ENCODE measurements at places on chromosomes 12 and 14.

DNA sequence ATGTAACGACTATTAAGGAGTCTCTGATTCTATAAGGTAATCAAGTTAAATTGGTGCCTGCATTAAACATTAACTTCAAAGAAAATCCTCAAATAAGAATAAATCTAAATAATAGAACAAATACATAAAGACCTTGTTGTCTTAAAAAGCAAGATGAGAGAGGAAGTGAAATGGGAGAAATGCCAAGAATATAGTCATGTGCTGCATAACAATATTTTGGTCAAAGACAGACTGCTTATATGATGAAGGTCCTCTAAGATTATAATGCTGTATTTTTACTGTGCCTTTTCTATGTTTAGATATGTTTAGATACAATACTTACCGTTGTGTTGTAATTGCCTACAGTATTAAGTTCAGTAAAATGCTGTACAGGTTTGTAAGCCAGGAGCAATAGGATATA, 213.6 kb downstream of the C12orf42 start:
- no peaks in the 10 kb centered on the region for H3K27me3 ChIP-seq
- no peak for ATAC-seq
- no peak overlapping the region for H3K4me3 ChIP-seq
- H3K27ac ChIP-seq = no peak overlapping the region

DNA sequence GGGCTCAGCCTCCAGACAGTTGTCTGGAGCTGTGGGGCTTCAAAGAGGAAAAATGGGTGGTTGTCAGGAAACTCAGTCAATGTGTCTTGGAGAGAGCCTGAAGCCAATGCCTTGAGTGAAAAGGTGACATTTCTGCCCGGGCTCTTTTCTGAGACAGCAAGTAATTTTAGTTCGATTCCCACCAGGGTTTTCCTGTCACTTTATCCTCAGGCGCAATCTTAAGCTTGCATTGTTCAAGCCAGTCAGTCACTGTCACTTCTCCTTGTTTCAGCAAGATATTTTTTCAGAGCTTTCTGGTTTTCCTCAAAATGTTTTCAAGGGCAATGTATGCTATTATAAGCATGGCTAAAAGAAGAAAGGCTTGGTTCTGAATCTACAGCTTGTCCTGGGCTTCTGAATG, 404.7 kb upstream of the SEL1L start:
- no peaks in the 10 kb centered on the region for H3K27me3 ChIP-seq
- H3K4me3 ChIP-seq = no peak overlapping the region
- no peaks in the 10 kb centered on the region for H3K36me3 ChIP-seq

- H3K27me3 ChIP-seq = peaks cover 7% of the 10 kb centered on the region
- no peak for ATAC-seq
These were observed 25.9 kb downstream of the NFKBIA start for GRCh38 chr14:35378425-35379233.

- no peak overlapping the region for H3K27ac ChIP-seq
- no peaks in the 10 kb centered on the region for H3K27me3 ChIP-seq
- no peaks in the 10 kb centered on the region for H3K4me1 ChIP-seq
- H3K36me3 ChIP-seq = no peaks in the 10 kb centered on the region
These were observed 23.1 kb upstream of the PMCH start for GRCh38 chr12:102220736-102221135.

DNA sequence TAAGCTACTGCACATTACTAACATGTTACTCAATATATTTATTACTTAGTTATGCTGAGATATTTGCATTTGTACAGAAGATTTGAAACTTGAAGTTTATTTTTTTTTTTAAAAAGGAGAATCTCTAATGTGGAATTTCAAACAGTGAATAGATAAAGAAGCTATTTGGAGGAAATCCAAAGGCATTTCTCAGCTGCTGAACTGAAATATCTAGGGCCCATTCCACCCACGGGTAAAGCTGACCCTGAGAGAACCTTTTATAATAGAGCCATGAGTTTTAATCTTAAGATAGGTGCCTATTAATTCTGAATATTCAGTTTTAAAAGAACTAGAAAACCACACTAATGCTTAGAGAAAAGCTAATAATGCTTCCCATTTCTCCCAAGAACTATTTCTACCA, 225.4 kb upstream of the CAND1 start:
- no peaks in the 10 kb centered on the region for H3K4me1 ChIP-seq
- no peak overlapping the region for H3K27ac ChIP-seq
- H3K4me3 ChIP-seq = no peak overlapping the region
- H3K36me3 ChIP-seq = no peaks in the 10 kb centered on the region

GRCh38 chr12:98410356-98410755, 105.0 kb upstream of the TMPO start:
- H3K4me1 ChIP-seq = no peaks in the 10 kb centered on the region
- H3K27ac ChIP-seq = no peak overlapping the region
- no peak for ATAC-seq
- H3K36me3 ChIP-seq = no peaks in the 10 kb centered on the region
- peaks cover 10% of the 10 kb centered on the region for H3K27me3 ChIP-seq

GRCh38 chr12:45220363-45220931, 4.6 kb downstream of the ANO6 start:
- no peak overlapping the region for H3K27ac ChIP-seq
- H3K4me3 ChIP-seq = no peak overlapping the region
- H3K36me3 ChIP-seq = no peaks in the 10 kb centered on the region
- no peak for ATAC-seq
- peaks cover 25% of the 10 kb centered on the region for H3K4me1 ChIP-seq
- H3K27me3 ChIP-seq = no peaks in the 10 kb centered on the region

DNA sequence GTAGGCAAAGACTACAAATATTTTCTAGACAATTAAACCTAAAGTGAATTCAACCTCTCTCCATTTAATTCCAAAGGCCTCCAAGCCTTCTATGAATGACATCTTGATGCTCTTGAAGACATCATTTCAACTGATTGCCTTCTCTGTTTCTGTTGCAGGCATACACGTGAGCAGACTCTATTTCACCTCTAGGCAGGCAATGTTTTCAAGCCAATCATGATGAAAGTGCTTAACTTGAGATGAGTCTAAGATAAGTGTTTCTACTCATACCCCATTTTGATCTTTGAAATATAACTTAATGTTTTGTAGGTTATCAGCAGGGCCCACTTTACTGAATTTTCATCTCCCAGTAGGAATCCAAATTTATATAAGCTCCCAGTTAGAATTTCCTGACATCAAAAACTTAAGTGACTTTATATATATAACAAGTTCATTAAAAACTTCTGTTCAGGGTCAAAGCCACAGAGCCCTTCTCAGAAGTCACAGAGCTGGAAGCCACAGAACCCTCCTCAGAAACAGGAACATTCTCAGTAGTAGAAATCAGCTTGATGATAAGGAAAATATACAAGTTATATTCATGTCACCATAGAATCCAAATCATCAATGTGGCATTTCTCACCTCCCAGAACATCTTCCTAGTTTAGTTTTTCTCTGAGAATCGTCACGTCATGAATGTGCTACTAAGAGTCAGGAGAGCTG, 108.5 kb downstream of the PHLDA1 start:
- H3K4me1 ChIP-seq = no peaks in the 10 kb centered on the region
- no peaks in the 10 kb centered on the region for H3K36me3 ChIP-seq
- H3K4me3 ChIP-seq = no peak overlapping the region
- no peak for ATAC-seq

DNA sequence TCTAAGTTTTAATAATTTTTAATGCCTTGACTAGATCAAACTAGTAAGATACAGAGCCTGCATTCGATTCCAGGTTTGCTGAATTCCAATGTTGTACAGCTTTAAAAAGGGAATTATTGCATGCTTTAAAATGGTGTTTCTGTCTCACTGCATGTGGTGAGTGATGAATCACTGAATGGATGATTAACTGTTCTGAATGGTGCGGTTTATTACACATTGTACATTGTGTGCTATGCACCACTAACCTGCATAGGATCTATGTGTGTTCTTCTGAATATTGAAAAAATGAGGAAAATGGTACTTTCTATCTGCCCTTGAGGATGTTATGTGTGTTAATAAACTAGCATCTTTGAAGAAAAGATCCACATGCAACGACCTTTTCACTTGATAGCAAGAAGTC, 231.7 kb downstream of the NRXN3 start:
- no peaks in the 10 kb centered on the region for H3K4me1 ChIP-seq
- H3K4me3 ChIP-seq = no peak overlapping the region
- no peak overlapping the region for H3K27ac ChIP-seq
- no peaks in the 10 kb centered on the region for H3K36me3 ChIP-seq
- no peak for ATAC-seq

- no peak overlapping the region for H3K27ac ChIP-seq
- H3K27me3 ChIP-seq = peaks cover 20% of the 10 kb centered on the region
- no peaks in the 10 kb centered on the region for H3K4me1 ChIP-seq
- no peaks in the 10 kb centered on the region for H3K36me3 ChIP-seq
- H3K4me3 ChIP-seq = no peak overlapping the region
- ATAC-seq = no peak
These were observed 36.1 kb upstream of the SLC16A7 start for GRCh38 chr12:59559696-59560095.

GRCh38 chr14:93928184-93929047, 1.3 kb downstream of the FAM181A start:
- H3K36me3 ChIP-seq = no peaks in the 10 kb centered on the region
- no peaks in the 10 kb centered on the region for H3K4me1 ChIP-seq
- ATAC-seq = no peak
- no peak overlapping the region for H3K27ac ChIP-seq

GRCh38 chr14:31864937-31865855, 211.9 kb upstream of the ARHGAP5 start:
- H3K4me3 ChIP-seq = no peak overlapping the region
- no peaks in the 10 kb centered on the region for H3K27me3 ChIP-seq
- ATAC-seq = no peak
- peaks cover 37% of the 10 kb centered on the region for H3K36me3 ChIP-seq

DNA sequence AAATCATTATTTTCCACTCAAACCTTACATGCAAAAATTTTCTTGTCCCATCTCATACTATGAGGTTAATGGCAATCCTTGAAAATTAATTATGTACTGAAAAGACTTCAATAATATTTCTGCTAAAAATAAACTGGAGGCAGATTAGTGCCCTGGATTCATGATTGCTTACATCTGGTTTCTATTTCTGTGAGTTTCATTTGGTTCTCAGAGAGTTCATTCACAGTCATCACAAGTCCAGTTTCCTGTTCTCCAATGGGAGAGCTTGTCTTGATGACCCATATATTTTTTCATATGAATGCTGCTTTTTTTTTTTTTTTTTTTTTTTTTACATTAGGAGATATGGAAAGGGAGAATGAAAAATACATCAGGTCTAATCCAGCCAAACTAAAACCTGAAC, 6.6 kb upstream of the PTHLH start:
- peaks cover 77% of the 10 kb centered on the region for H3K27me3 ChIP-seq
- H3K27ac ChIP-seq = no peak overlapping the region
- no peaks in the 10 kb centered on the region for H3K36me3 ChIP-seq
- H3K4me1 ChIP-seq = no peaks in the 10 kb centered on the region

DNA sequence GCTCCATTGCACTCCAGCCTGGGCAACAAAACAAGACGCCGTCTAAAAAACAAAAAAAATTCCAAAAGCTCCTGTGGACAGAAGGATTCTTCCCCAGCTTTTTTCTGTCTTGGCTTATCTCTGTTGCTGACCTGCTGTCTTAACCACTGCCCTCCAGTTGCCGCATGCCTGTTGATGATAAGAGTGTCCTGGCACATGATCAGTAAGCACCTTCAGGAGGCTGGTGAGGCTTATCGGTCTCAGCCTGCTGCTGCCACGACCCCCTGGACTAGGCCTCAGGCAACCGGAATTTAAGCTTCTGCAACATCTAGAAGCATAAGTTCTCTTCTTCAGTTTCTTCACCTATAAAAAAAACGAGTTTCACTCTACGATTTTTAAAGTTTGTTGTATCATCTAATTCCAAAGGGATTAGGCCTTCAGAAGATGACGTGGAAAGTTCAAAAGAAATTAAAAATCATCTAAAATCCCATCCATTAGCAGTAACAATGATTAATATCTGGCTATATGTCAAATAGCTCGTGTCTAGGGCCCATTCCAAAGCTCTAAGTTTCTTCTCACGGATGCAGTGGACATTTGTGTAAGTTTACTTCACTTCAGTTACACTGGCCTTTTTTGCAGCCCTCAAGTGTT, 46.4 kb downstream of the RESF1 start:
- H3K27me3 ChIP-seq = no peaks in the 10 kb centered on the region
- peaks cover 5% of the 10 kb centered on the region for H3K4me1 ChIP-seq
- H3K36me3 ChIP-seq = peaks cover 19% of the 10 kb centered on the region
- no peak for ATAC-seq

- H3K36me3 ChIP-seq = peaks cover 22% of the 10 kb centered on the region
- H3K4me3 ChIP-seq = peak overlapping the region; percentile 89
- H3K27me3 ChIP-seq = no peaks in the 10 kb centered on the region
- H3K4me1 ChIP-seq = peaks cover 24% of the 10 kb centered on the region
- peak overlapping the region; percentile 94 for H3K27ac ChIP-seq
- peak; percentile 47 for ATAC-seq
These were observed 618 bp upstream of the PGAM5 start for GRCh38 chr12:132710043-132710404.

All from stimulated activated memory B cell treated with anti-CD40 and anti-IgM and Interleukin-4, amounts not matched to agents 10 μg/mL and 1 μg/mL and 100 μg/mL, for 72 hours (primary cell).